ENCODE measurements at places on chromosomes 1 and 21.

DNA sequence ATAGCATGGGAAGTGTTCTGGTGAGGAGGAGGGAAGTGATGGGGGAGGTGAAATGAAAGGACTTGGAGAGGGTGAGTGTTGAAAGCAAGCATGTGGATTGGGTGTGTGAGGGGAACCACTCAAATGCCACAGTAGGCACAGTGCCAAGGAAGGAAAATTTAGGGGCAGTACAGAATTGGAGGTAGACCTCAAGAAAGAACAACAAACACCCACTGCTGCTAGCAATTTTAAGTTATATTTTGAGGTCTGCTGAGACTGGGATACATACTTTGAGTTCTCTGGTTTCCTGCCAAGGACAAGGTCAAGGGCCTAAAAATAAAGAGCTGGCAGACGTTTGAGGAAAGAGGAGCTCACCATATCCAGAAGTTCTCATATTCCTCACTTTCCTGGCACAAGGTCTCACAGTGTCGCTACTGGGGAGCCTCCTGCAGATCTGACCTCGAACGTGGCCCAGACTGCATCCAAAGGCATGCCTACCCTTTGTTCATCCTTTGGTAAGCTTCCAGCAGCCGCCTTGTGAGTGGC is 104.0 kb downstream of the BRINP2 start:
- no peak for DNase-seq

- no peak for DNase-seq
Measured at GRCh38 chr1:45329445-45329844, 2.8 kb downstream of the HPDL start.

DNA sequence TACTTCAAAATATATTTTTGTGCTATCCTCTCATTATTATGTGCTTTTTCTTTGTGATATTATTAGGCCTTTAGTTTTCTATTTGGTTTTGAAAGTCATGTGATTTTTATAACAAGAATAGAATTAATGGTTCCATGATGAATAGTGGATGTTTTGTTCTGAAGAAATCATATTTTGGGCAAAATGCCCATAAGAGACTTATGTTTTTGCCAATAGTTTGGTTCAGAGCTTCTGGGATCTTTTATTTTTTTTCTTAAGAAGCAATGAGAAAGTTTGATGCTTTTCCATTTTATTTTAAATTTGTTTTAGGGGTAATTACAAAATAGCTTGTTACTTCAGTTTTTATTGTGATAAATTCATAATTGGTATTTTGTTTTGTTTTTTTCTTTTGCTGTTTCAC is 49.8 kb downstream of the LYPLAL1 start:
- DNase-seq: no peak

- no peak for DNase-seq
Measured at GRCh38 chr21:10273196-10273595, 248.2 kb upstream of the TPTE start.

DNA sequence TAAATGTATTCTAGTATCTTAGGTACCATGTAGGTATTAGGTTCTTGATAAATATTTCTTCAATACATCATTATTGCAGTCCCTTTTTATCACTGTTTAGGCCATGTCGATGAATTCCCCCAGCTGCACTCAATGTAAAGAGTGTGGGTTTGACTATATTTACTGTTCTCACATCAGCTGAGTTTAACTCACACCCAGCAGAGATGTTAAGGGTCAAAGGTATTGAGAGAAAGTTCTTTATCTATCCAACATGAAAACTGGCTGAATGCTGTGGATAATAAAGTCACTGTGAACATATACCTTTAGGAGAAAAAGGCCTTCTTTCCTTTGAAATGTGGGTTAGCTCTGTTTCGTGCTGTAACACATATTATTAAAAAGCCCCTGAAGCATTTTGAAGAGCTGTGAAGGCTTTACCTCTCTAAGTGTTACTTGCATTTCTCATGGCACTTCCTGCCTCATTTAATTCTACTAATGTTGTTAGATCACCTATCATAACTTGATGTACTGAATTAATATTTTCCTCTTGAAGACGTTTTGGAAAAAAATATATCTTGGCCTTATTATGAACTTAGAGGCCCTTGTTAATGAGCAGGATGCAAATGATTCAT is 19.1 kb upstream of the LYST start:
- no peak for DNase-seq

DNA sequence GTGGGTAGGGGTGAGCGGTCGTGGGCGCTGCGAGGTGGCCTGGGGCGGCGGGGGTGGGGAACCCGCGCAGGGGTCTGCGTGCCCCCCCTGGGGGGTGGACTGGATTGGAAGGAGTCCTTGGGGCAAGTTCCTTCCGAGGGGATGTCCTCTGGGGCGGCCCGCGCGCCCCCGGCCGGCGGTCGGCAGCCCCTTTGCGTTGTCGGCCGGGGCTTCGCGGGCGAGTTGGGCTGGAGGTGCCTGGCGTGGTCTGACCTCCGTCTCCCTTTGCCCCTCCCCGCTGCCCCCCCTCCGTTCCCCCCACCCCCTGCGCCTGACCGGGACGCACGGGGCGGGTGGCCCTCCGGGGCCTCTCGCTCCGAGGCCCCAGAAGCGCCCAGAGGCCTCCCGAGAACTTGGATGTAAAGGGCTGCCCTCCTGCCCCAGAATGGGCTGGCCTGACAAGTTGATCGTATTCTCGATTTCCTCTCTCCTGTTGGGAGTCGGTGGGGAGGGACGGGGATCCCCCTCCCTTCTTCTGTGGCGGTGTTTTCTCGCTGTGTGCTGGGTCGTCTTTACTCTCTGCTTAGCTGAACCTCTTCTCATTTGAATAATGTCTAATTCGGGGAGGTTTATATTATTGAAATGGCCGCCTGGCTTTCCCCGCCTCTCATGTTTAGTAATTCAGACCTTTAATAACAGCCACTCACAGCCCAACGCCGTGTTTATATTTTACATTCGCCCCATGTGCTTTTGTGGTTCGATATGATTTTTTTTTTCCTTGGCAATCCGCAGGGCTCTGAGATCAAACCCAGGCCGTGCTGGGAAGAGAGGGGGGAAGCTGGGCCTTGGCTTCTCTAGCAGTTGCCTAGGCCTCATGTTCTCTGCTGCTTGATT is 1.3 kb downstream of the POU2F1 start:
- DNase-seq: peak; percentile 11

DNA sequence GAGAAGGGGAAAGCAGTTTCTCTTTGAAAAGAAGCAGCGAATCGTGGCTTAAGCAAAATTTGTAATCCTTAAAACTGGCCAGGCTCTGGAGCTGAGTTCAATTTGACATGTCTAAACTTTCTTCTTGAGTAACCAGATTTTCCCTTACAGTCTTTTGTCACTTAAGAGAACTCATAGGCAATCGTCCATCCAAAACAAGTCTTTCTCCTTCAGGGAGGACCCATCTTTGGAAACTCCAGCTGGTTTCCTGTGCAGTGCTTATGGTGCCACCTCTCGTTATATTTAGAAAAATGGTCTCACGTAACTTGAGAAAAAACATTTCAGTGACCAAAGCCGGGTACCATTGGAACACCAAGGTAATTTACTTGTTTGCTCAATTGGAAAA is 1.8 kb upstream of the PTTG1IP start:
- no peak for DNase-seq

DNA sequence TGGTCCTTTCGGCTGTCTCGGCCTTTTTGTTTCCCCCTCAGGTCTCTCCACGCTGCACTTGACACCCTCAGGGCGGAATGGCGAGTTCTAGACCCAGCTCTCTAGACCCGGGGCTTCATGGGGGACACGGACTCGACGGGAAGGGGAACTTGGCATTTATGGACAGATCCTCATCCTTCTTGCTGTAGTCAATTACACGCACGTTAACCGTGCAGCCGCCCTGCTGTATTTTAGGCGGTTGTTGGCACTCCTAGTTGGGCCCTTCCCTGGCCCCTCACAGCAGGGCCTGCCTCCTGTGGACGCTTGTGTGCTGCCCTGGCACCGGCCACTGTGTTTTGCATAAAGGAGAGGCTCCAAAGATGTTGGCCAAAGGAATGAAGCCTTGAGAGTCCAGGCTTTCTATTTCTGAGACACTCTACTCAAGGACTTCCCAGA is 558 bp upstream of the BTG3 start:
- DNase-seq: no peak

DNA sequence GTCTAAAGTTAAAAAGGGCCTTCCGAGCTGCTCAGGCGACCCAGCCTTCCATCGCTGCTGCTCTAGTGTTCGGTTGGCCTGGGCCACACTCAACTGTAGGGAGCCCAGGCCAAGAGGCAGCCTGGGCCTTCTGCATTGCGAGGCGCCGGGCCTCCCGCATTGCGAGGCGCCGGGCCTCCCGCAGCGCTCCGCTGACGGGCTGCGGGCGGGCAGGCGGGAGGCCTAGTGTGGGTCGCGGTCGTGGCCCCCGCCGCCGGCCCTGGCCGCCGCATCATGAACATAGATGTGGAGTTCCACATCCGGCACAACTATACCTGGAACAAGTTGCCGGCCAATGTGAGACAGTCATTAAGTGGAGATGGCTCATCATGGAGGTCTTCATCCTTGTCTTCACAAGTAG is 48.3 kb downstream of the PPIAL4G start:
- DNase-seq: no peak

GRCh38 chr1:29383746-29384371 is 147.5 kb downstream of the PTPRU start:
- DNase-seq: no peak

- no peak for DNase-seq
Measured at GRCh38 chr1:154323493-154323892, 1.8 kb upstream of the ATP8B2 start.

GRCh38 chr1:101295209-101295608 is 58.4 kb downstream of the S1PR1 start:
- no peak for DNase-seq

GRCh38 chr1:234914606-234915290 is 213.9 kb downstream of the TOMM20 start:
- DNase-seq: no peak

DNA sequence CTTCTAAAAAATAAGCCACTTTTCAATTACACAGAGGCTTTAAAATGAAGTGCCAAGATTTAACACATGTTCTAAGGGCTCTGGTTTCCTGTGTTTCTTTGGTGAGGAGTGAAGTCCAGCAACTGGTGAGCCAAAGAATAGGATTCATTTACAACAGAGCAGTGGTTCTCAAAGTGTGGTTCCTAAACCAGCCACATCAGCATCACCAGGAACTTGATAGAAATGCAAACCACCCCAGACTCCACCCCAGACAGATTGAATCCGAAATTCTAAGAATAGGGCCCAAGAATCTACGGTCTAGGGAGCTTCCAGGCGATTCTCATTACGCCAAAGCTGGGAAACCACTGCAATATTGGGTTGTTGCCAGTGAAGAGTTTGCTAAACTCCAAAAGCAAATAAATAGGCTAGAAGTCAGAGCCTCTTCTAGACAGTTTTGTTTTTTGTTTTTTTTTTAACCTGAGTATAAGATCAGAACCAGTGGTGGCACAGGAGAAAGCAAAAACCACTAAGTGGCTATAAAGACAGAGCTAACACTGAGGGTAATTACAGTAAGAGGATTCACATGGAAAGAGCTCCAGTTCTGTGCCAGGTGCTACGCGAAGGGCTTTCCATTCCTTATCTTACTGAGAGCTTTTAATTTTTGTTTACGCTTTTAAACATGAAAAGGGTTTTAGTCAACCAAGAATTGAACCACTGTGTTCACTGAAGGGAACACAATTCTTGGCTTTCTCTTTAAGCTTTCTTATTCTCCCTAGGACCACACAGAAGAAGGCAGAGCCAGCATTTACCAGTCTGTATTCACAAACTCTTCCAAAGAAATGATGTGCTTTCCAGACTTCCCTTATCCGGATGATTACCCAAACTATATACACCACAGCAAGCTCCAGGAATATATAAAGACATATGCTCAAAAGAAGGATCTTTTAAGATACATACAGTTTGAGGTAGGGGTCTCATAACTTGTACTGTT is 42.4 kb upstream of the FMO2 start:
- DNase-seq: no peak

- DNase-seq: no peak
Measured at GRCh38 chr1:45868861-45869260, 65.4 kb downstream of the MAST2 start.

DNA sequence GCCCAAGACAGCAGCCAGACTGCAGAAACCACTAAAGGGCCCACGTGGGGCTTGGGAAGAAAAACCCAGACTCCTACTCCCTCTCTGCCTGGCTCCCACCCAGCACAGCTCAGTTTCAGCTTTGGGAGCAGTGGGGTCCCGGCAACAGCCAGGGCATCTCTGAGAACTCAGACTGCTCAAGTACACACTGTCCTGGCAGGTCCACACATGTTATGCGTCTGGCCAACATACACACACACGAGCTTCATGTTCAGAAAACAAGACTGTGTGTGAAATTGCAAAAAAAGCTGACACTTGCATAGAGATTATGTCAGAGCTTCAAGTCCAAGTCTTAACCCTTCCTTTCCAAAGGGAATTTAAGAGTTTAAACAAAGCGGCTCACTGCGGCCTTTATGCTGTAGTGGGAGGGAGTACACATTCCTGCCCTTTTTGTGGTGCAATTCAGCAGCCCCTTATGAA is 136.6 kb upstream of the CD34 start:
- DNase-seq: no peak

DNA sequence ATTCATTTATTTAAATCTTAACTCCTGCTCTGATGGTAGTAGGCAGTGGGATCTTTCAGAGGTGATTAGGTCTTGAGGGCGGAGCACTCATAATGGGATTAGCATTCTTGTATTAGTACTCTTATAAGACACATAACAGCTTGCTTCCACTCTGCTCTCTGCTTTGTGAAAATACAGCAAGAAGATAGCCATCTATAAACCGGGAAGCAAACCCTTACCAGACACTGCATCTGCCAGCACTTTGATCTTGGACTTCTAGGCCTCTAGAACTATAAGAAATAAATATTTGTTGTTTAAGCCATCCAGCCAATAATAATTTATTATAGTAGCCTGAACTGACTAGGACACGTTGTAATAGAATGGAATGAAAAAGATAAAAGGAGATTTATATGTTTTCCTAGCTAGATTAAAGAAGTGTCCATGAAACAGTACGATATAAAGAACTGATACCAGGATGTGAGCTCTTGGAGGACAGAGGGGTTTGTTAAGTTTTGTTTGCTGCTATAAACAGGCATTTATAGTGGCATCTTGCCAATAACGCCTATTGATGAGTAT is 869.9 kb downstream of the MRPL39 start:
- DNase-seq: no peak

GRCh38 chr1:246932366-246932700 is 585 bp upstream of the AHCTF1 start:
- no peak for DNase-seq

DNA sequence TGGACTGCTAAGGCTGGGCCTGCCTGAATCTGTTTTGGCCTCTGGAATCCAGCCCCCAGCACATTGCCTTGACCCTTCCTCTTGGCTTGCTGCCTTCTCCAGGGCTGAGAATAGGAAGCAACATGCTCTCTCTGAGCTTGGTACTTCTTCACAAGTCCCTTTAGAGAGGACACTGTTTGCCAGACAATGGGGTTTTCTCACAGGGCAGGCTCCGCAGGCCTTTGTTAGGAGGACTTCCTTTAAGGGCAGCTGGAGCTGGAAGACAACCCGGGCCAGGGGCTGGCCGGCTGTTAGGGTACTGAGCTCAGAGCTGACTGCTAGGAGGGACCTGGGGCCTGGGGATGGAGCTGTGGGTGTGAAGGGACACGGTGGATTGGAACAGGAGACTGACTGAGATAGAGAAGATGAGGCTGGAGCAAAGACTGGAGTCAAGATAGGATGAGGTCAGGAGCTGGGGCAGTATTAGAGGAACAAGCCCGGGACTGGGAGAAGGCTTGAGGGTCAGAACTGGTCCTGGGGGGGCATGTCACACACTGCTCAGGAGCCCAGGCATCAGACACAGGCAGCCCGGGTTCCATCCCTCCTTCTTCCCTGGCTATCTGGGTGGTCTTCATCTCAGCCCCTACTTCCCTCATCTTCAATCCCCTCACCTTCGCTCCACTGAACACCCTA is 5.4 kb upstream of the ALPL start:
- DNase-seq: no peak

GRCh38 chr1:242454262-242455051 is 70.0 kb downstream of the PLD5 start:
- peak; percentile 12 for DNase-seq

GRCh38 chr1:23202263-23202749 is 15.0 kb downstream of the HTR1D start:
- DNase-seq: no peak

Measured in GM18507 (cell line).